Activated gamma-delta T cell treated with Interleukin-2 at 50 U/mL for 16 hours (primary cell): ENCODE measurements at places on chromosomes 6 and 20.

- DNase-seq = no peak
These were observed 1323.0 kb upstream of the GJE1 start for GRCh38 chr6:140809694-140810101.

DNA sequence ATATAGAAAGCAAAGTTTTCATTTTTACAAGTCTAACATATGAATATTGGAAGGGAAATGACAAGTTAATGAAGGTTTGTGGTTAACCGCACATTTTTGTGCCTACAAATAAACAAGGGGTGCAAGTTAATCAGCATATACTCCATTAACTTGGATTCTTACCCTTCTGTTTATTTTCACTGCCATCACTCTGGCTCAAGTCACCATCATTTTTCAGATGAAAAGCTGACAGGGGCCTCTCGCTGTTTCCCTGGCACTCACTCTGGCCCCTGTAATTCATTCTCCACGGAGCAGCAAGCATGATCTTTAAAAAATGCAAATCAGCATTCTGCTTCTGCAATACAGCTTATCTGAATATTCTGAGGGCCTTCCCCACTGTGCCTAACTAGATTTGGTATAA, 29.8 kb downstream of the APCDD1L start:
- DNase-seq = no peak

GRCh38 chr6:153958860-153959259, 80.2 kb upstream of the OPRM1 start:
- DNase-seq = no peak

DNA sequence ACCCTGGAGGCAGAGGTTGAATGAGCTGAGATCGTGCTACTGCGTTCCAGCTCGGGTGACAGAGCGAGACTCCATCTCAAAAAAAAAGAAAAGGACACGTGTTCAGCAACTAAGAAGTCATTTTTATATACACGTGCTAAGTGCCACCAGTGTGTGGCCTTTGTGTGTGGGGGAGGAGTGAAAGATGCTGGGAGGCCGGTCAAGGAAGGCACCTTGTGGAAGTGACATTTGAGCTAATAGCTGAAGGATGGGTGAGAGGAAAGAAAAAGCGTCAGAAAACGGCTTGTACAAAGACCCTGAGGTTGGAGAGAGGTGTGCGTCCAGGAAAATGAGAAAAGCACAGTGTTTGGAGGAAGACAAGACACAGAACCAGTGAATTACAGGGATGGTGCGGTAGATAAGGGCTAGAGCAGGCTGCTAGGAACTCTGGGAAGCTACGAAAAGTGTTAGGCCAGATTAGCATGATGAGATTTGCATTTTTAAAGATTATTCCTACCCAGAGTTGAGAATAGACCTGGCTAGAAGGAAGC, 11.6 kb downstream of the RREB1 start:
- DNase-seq = no peak

GRCh38 chr6:23420659-23421350, 705.2 kb upstream of the NRSN1 start:
- no peak for DNase-seq

DNA sequence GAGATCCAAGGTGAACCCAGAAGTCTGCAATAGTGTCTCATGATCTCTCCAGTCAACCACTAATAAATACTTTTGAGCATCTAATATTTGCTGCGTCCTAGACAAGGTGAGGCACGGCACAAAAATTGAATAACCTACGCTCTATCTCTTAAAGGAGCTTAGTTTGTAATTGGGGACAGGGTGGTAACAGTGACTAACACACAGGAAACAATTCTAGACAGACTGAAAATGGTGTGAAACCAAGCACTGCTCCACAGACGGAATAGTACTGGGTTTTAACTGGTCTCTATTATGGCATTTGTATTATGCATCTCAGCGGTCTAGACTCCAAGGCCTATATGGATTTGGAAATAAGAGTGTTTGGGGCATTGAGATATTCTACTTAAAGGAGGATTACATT, 120.1 kb downstream of the CLIC5 start:
- peak; percentile 11 for DNase-seq

GRCh38 chr6:27562027-27562410, 89.1 kb upstream of the ZNF184 start:
- DNase-seq = no peak

- no peak for DNase-seq
These were observed 20.3 kb upstream of the ZNF831 start for GRCh38 chr20:59143326-59143725.

DNA sequence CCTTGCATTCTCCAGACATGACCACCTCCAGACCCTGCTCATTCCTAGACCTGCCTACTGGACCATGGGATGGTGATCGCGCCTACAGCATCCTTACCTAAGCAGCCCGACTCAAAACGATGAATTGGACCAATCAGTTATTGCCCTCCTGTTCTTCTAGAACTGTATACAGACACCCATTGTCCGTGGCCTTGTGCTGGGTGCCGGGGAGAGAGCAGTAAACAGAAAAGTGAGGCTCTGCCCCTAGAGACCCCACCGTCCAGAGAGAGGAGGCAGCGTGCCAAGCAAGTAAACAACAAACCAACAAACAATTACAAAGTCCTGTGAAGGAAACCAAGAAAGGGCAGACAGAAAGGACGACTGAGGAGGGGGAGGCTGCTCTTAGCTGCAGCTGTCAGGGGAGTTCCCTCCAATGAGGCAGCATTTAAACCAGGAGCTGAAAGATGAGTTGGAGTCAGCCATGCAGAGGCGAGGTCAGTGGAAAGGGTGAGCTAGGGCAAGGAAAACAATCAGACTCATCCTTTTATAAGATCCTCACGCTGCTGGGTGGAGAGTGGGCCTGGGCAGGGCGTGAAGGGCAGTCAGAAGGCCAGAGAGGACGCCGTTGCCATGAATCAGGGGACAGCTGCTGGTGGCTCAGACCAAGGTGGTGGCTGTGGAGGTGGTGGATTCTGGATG, 37.6 kb upstream of the BLCAP start:
- no peak for DNase-seq

- DNase-seq = no peak
These were observed 20.7 kb upstream of the ZMYND8 start for GRCh38 chr20:47377122-47377722.

DNA sequence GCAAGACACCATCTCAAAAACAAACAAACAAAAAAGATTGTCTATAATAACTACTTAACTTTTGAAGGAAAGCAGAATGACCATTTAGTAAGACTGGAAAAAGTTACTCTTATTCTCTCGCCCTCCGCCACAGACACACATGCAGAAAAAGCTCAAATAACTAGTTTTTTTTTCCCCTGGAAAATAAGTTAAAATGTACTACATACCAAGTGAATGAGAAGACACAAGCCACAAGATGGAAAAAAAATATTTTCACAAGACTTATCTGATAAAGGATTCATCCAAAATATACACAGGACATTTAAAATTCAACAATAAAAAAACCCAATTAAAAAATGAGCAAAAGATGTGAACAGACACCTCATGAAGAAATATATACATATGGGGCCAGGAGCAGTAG, 31.9 kb downstream of the NUDT3 start:
- no peak for DNase-seq

GRCh38 chr6:26318459-26319404, 46.3 kb upstream of the BTN3A2 start:
- no peak for DNase-seq

- no peak for DNase-seq
These were observed 136.2 kb downstream of the HIVEP1 start for GRCh38 chr6:12148317-12148801.

- no peak for DNase-seq
These were observed 154.6 kb upstream of the SOX4 start for GRCh38 chr6:21438986-21439352.

GRCh38 chr6:139877828-139878405, 503.5 kb upstream of the CITED2 start:
- no peak for DNase-seq

- no peak for DNase-seq
These were observed 8.5 kb downstream of the NRN1 start for GRCh38 chr6:5998236-5998635.

DNA sequence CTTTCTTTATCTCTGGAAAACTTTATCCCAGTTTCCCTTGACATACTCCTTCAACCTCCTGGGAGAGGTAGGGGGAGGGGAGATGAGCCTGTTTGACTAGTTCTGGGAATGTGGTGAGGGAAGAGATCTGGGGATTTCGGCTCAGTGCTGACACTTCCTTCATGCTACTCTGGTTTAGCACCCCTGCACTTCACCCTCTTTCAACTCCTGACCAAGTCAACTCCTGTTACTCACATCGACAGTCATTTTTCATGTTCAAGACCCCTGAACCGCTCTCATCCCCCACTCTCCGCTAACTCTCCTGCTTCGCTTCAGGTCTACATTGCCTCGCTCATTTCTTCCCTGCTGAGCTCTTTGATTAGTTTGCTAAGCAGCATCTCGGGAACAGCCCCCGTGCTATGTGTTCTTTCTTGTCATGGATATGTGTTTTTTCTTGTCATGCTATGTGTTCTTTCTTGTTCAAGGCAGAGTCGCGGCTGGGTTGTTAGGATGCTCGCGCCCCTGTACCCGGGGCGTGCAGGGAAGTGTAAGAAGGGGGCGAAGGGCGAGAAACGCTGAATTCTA, 16.6 kb upstream of the TRIM27 start:
- DNase-seq = peak; percentile 23

DNA sequence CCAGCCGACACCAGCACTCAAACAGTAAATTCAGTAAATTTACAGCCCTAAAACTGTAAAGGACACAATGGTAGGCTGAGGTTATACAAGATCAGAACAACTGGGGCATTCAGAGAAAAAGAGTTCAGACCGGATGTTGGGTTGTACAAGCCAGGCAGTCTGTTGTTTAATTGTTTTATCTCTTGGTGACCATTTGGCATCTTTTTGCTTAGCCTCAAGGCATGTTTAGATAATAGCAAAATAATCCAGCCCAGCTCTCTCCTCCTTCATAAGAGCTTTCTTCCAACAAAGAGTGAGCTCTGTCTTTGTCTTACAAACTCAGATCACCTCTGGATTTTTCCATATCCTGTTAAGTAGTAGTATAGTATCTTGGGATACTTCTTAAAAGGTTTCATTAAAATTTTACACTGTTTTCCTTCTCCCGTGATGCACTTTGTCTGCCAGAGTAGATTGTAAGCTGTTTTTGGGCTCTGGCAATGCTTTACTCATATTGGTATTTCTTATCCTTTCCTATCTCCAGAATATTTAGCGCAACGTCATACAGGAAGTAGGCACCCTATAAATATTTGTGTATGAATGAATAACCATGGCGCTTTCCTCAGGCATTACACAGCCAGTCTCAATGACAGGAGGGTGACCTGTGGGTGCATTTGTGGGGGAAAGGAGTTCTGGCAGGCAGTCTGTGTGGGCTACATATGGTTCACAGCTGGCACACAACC, 35.6 kb upstream of the TRAM2 start:
- DNase-seq = no peak

DNA sequence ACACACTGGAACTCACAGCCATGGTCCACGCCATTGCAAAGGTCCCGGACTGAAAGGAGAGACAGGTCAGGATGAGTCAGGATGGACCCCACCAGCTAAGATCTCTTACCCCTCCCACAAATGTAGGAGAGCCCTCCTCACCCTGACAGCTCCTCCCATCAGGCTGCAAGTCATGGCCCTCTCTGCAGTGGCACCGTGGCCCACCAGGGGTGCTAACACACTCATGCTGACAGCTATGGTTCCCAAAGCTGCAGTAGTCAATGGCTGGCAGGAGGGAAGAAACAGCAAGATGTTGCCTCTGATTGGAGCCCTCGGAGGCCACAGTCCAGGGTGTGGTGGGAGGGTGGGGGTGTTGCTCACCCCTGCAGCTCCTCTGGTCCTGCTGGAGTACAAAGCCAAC, 5.7 kb upstream of the RBPJL start:
- DNase-seq = no peak

DNA sequence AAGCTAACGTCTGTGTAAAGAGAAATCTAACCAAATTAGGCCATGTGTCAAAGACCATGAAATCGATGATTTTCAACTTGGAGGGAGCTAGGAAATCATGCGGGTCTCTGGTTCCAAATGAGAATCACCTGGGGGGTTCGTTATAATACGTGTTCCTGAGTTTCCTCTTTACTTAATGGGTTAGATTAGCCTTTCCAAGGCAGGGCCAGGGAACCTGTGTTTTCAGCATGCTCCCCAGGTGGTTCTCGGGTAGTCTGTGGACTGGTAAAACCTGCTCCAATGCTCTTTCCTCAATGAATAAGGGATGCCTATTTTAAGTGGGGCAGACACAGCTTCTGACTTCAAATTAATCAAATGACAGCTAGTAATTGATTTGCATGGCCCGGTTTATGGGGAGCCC, 965 bp upstream of the HLA-DOA start:
- no peak for DNase-seq

DNA sequence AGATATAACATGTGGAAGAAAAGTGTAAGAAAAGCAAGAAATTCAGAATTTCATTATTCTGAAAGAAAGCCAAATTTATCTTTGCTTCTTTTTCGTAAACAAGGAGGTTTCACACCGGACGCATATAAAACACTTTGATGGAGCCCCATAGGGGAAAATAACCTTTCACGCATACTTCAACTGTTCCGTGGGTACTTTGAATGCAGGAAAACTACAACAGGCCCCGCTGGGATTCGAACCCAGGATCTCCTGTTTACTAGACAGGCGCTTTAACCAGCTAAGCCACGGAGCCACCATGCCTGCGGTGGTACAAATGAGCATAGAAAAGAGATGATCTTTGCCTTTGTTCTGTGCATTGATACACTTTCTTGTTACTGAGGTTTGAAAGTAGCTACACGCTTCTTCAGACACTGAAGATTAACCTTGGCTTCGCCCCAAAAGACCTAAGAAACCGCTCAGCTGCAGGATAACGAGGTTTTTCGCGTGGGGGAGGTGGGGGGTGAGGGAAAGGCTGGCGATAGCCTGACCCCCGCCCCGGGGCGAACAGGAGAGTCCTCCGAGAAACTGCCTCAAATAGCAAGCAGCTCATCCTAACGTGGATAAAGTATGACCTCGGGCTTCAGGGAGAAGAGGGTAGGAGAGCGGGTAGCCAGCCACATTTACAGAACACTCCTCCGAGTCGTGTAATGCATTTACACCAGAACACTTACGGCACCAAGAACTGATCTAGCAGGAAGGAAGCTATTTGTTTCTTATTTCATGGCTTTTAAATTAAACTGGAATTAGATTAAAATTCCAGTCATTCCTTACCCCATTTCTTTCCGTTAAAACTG, 5.3 kb upstream of the HMGN4 start:
- DNase-seq = peak; percentile 90
